Bronchial epithelial cell (primary cell): ENCODE measurements at places on chromosomes 7 and 10.

GRCh38 chr7:37476428-37476827 is 27.8 kb upstream of the ELMO1 start:
- no peak for DNase-seq

GRCh38 chr7:103120362-103120761 is 28.5 kb downstream of the NAPEPLD start:
- DNase-seq = no peak

- peak; percentile 37 for DNase-seq
These were observed 149.8 kb downstream of the XPNPEP1 start for GRCh38 chr10:109773288-109774120.

GRCh38 chr7:154442939-154443338 is 390.7 kb downstream of the DPP6 start:
- no peak for DNase-seq

- DNase-seq = no peak
These were observed 38.6 kb upstream of the TNRC18 start for GRCh38 chr7:5462216-5462615.
